ENCODE measurements at places on chromosomes 2 and 18.

DNA sequence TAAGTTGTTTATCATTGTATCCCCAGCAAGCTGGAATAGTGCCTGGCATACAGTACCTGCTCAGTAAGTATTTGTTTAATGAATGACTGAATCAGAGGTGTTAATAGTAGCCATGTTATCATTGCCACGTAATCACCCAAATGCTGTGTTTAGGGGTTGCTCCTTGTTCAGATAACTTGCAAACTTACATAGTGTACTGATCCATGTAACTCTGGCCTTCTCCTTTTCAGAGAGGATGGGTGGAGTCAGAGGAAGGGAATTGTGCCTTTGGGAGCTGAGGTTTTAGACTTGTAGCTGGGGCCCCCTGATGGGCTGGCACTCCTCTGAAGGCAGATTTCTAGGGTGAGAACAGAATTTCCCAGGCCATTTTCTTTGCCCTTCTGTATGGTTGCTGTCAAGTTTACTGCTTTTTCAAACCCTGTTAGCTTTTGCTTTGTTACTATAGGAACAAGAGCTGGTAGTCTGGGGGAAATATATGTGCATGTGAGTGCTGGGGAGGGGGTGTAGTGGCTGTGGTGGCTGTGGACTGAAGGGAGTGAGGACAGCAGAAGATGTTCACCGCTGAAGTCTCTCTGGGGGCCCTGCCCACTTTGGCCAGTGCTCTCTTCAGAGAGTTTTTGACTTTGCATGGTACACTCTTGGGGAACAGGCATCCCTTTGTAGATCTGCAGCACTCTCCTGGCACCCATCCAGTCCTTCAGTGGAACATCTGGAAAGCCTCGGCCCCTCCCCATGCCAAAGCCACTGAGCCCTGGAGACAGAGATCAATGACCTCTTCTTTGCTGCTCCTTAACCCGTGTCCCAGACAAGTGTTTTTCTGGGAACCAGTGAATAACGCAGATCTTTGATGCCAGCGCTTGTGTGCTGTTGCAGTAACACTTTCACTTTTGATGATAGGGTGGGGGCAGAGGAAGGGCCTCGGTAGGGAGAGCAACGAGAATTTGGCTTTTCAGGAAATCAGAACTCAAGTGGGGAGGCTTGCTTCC, 209.0 kb downstream of the PRKCE start:
- no peak for DNase-seq

DNA sequence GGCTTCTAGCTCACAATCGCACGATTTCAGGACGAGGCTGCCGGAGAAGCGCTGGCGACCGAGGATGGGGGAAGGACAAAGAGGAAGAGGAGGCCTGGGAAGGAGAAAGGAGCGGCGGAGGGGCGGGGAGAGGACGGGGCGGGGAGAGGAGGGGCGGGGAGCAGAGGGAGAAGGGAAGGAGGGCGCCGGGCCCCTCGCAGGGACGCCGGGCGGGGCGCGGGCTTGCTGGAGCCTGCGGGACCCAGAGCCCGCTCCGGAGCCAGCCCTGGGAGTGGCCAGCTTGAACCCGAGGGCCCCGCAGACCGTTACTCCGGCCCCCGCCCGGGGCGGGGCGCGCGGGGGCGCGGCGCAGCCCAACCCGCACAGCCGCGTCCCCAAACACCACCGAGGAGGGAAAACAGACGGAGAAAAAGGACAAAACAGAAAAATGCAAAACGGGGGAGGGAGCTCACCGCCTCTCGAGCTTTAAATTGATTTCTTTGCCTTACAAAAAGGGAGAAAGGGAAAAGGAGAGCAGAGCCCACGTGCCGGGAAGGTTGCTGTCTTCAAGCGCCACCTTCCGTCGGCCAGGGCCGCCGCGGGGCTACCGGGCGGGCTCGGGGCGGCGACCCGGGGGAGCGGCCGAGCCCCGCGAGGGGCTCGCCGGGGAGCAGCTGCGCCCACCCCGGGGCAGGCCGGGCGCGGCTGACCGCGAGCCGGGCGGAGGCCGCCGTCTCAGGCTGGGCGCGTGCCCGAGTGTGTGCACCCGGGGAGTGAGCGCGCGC, 781 bp upstream of the SOX11 start:
- DNase-seq = no peak

- DNase-seq = no peak
Observed at GRCh38 chr18:7459851-7460770, 107.0 kb upstream of the PTPRM start.

- DNase-seq = no peak
Observed at GRCh38 chr2:191274413-191274815, 29.2 kb downstream of the MYO1B start.

DNA sequence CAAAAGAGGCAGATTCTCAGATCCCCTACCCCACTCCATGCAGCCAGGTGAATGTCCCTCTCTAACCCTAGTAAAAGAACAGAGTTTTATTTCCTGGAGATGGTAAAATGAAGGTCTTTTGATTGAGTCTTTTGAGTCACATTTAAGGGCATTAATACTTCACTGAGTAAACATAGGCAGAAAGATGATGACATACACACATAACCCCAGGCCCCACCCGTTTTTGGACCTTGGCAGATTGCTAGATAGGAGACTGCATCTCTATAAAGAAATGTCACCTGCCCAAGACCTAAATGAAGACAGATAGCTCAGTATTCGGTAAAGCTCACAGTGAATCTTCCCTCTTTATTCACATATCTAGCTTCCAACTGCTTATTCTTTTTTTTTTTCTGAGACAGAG, 28.3 kb upstream of the PEX13 start:
- DNase-seq = no peak

DNA sequence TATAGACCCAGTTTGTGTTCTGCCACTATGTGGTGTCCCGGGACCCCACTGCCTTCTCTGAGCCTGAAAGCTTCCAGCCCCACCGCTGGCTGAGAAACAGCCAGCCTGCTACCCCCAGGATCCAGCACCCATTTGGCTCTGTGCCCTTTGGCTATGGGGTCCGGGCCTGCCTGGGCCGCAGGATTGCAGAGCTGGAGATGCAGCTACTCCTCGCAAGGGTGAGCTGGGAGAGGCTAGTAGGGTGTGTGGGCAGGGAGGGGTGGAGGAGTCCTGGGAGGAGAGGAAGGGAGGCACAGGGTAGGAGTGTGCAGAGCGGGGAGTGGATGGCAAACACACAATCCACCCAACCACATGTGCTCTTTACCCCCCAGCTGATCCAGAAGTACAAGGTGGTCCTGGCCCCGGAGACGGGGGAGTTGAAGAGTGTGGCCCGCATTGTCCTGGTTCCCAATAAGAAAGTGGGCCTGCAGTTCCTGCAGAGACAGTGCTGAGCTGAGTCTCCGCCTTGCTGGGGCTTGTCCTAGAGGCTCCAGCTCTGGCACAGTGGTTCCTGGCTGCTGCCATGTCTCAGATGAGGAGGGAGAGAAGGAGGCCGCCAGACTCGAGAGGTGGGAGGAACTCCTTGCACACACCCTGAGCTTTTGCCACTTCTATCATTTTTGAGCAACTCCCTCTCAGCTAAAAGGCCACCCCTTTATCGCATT, 16.9 kb downstream of the PRKAG3 start:
- DNase-seq = no peak

DNA sequence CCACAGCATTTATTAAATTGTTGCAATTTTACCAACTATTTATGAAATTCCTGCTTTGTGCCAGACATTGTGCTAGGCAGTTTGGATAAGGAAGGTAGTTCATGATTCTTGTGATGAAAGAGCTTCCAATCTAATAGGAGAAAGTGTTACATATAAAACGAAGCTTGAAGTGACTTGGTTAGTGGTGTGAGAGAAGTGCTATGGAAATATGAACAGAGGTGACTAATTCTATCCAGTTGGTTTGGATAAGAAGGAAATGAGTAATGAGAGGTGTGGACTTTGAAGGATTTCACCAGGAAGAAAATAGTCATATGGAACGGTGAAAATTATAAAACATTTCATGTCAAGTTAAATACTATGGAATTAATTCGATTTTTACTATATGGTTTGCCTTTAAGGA, 48.6 kb downstream of the EML6 start:
- no peak for DNase-seq

DNA sequence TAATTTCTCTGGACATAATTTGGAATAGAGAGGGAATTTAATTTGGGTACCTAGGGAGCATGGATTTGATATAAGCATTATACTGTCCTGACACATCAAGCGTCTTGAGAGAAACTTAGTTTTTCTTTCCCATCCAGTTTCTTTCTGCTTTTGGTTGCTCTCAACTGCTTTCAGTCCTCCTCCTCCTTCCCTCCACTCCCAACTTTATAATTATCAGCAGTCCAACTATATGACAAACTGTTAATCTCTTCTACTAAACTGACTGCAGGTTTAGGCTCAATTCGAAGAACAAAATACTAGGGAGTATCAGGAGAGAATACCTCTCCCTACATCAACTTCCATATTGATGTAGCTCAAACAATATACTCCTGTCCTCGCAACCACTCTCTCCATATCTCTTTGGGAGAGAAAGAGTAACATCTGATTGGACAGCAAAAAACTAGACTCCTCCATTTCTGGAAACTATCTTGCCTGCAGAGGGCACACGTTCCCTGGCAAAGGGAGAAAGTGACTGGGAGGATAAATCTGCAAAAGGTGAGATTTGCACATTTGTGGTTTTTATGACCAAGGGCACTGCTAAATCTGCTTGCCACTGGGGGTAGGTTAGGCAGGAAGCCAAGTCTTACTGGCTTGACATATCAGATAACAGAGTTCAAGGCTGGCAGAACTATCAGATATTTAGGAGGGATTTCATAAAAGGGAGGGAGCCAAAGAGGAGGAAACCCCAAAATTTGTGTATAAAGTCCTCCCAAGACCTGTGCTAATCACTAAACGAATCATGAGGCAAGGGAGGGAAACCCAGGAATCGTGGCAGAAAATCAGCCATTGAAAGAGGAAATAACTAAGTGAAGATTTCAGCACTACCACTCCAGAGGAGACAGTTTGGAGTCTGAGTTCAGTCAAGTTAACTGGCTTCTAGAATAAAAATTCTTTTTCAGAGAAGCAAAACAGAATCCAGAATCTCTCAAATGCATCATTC, 40.0 kb downstream of the ICA1L start:
- DNase-seq = peak; percentile 4

- no peak for DNase-seq
Observed at GRCh38 chr2:64036034-64036705, 16.9 kb upstream of the VPS54 start.

DNA sequence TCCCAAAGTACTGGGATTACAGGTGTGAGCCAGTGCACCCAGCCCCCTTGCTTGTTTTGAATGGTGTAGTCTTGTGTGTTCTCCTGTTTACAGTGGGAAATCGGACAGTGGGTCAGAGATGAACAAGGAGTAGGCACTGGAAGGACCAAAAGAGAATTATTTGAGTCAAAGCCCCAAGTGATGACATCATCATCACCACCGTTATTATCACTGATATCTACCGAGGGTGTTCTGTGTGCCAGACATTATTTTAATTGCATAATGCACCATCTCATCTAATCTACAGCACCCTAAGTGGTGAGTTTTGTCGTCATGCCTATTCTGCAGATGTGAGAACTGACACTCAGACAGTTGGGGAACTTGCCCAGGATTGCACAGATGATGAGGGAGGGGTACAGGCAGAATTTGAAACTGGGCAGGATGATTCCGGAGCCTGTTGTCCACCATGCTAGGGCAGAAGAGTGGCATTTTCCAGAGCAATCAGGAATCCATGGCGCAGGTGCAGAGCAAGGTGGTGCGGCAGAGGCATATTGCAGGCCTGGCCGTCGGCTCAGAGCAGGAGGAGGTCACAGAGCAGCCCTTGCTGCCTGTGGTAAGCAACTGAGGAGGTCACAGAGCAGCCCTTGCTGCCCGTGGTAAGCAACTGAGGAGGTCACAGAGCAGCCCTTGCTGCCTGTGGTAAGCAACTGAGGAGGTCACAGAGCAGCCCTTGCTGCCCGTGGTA, 137.0 kb upstream of the HDAC4 start:
- no peak for DNase-seq

- no peak for DNase-seq
Observed at GRCh38 chr2:196481324-196481697, 158.2 kb upstream of the CCDC150 start.

- no peak for DNase-seq
Observed at GRCh38 chr2:233892793-233893192, 24.4 kb upstream of the TRPM8 start.

DNA sequence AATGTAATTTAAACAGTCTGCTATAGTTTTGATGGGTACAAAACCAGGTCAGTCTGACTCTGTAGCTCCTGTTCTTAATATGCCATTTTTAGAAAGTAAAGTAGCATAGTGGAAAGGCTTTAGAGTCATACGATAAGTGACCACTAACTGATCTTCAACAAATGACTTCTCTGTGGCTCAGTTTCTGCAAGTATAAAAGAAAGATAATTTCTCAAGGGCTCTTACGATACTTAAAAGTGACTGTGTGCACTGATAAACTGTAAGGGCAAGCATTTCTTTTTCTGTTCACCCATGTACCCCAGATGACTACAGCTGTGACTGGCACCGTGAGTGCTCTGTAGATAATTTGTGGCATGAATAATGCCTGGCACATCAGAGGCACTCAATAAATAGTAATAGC, 178.7 kb downstream of the LCLAT1 start:
- DNase-seq = no peak

- DNase-seq = no peak
Observed at GRCh38 chr2:1678609-1679008, 65.7 kb downstream of the PXDN start.

DNA sequence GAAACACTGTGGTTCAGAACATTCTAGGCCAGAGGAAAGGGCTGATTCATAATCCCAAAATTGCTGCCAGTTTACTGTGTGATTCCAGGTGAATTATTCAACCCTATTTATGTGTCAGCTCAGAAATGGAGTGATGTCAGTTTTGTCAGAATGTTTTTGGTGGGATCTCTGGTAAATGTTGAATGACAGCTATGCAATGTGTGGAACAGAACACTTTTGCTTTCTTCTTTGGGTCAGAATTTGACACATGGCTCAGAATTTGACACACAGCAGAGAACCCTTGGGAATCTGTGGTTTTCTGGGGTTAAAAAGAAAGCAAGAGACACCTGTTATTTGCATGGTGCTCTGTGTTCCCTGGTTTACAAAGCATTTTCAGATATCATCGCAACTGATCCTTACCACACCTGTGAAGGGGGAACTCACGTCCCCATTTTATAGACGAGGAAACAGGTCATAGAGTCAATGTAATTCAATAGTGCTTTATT, 1.6 kb upstream of the MTA3 start:
- no peak for DNase-seq

DNA sequence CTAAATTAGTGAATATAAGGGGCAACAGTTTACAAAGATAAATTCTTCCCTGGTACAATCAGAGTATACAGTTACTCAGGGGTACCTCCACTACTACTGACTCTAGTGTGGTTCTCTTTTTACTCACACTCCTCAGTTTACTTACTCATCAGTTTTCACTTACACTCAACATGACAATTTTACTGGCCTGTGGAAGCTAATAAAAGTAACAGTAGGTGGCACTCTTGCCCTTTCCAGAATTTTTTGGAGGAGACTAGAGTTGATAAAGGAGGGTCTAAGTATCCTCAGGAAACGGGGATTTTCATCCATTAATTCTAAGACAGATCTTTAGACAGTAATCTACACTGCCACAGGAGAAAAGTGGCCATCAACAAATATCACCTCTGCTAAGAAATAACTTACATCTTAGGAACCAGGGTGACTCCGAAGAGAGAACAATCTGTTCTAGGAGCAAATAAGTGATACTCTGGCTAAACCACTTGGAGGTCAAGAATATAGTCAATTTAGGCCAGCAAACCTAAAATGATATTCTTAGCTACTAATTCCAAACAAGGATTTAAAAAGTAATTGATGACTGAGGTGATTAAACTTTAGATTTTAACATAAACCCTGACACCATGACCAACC, 61.3 kb downstream of the ATL2 start:
- no peak for DNase-seq

- no peak for DNase-seq
Observed at GRCh38 chr2:30756051-30756719, 51.1 kb downstream of the CAPN13 start.

GRCh38 chr18:79496237-79496977, 100.7 kb downstream of the NFATC1 start:
- no peak for DNase-seq
